Hepatocyte (in vitro differentiated cells): ENCODE measurements at places on chromosomes 3 and 15. TPM values are rescaled to one million over a fixed set of nuclear protein-coding genes. Genes with fewer than 3 reads are reported as not detected.

GRCh38 chr3:13770170-13771169 lies 109.4 kb downstream of the WNT7A start:
- H3K27me3 ChIP-seq: no peaks in the 10 kb centered on the region
- peak; percentile 64 for DNase-seq
- no peaks in the 10 kb centered on the region for H3K36me3 ChIP-seq
- no peak overlapping the region for H3K4me3 ChIP-seq

DNA sequence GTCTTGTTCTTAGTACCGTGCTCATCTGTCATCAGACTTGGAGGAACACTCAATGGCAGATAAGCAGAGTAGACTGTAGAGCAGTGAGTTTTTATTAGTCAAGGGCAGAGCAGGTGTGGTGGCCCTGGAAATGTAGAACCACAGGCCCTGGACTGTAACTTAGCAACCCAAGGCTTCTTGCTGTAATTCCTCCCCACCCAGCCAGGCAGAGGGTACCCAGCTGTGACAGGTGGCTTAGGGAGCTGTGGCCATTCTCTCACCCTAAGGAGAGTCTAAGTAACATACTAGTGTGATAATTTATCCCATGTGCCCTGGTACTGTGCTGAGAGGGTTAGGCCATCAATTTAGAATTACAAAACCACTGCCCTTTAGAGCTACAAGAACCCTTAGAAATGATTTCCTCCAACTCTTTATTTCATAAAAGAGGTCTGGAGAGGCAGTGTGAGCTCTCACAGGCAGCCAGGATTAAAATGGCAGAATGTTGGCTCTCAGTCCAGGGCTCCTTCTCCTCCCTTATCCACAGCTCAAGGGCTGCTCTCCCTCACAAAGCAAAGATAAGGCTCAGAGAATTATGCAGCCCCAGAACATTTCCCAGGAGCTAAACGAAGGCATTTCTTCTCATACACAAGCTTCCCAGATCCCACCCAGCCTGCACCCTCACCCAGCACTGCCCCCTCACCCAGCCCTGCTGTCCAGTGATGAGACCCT lies 3.0 kb downstream of the POMGNT2 start:
- peaks cover 10% of the 10 kb centered on the region for H3K4me1 ChIP-seq
- H3K27me3 ChIP-seq: no peaks in the 10 kb centered on the region
- peak; percentile 45 for DNase-seq
- H3K27ac ChIP-seq: no peak overlapping the region
- no peak overlapping the region for H3K4me3 ChIP-seq

- no peak overlapping the region for H3K27ac ChIP-seq
- no peaks in the 10 kb centered on the region for H3K4me1 ChIP-seq
- H3K36me3 ChIP-seq: no peaks in the 10 kb centered on the region
- H3K27me3 ChIP-seq: no peaks in the 10 kb centered on the region
- H3K4me3 ChIP-seq: no peak overlapping the region
Measured at GRCh38 chr3:161153480-161153879, 48.3 kb upstream of the B3GALNT1 start.

- H3K36me3 ChIP-seq: no peaks in the 10 kb centered on the region
- no peaks in the 10 kb centered on the region for H3K4me1 ChIP-seq
- no peak overlapping the region for H3K27ac ChIP-seq
Measured at GRCh38 chr3:100761211-100761942, 52.1 kb downstream of the TFG start.

GRCh38 chr3:78985981-78986380 lies 781.8 kb downstream of the ROBO1 start:
- no peak overlapping the region for H3K27ac ChIP-seq
- H3K27me3 ChIP-seq: no peaks in the 10 kb centered on the region
- no peaks in the 10 kb centered on the region for H3K4me1 ChIP-seq
- no peak for DNase-seq

DNA sequence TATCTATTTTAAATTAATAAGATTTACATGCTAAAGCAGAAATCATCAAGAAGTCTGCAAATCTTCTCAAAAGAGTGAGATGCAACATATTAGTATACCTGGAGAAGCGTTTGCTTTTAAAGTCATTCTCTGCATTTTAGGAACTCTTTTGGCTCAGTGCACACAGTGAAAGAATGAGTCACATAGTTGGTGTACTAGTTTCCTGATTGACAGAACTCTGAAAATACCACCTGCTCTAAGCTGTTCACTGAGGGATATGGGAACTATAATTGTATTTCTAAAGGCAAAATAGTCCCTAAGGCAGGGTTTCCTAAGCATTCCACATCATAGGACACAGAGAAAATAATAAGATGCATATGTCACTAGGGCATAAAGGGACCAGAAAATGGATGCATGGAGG lies 838.5 kb downstream of the DIPK2A start:
- no peaks in the 10 kb centered on the region for H3K36me3 ChIP-seq
- H3K4me1 ChIP-seq: no peaks in the 10 kb centered on the region
- no peak overlapping the region for H3K4me3 ChIP-seq
- H3K27me3 ChIP-seq: no peaks in the 10 kb centered on the region

DNA sequence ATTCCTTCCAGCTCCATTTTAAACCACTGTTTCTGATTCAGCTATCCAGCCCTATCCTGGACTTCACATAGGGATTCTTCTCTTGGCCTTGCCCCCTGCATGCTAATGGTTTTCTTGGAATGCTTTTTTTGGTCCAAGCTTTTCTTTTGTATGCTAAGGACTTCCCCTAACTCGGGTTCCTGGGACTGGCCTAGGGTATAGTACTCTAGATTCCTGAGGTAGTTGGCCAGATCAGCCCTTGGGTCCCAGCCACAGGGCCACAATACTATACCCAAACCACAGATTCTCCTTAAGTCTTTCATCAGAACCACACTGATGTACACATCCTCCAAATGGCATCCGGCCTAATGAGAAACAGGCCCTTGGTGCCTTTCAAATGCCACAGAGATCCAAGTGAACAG lies 2.8 kb downstream of the FYCO1 start:
- H3K27ac ChIP-seq: no peak overlapping the region
- no peak for DNase-seq
- no peaks in the 10 kb centered on the region for H3K27me3 ChIP-seq
- H3K36me3 ChIP-seq: no peaks in the 10 kb centered on the region
- peaks cover 31% of the 10 kb centered on the region for H3K4me1 ChIP-seq

- no peak for DNase-seq
- peaks cover 6% of the 10 kb centered on the region for H3K4me1 ChIP-seq
- H3K4me3 ChIP-seq: no peak overlapping the region
- H3K36me3 ChIP-seq: no peaks in the 10 kb centered on the region
- H3K27ac ChIP-seq: no peak overlapping the region
- no peaks in the 10 kb centered on the region for H3K27me3 ChIP-seq
Measured at GRCh38 chr3:149227591-149228268, 6.1 kb upstream of the CP start.

DNA sequence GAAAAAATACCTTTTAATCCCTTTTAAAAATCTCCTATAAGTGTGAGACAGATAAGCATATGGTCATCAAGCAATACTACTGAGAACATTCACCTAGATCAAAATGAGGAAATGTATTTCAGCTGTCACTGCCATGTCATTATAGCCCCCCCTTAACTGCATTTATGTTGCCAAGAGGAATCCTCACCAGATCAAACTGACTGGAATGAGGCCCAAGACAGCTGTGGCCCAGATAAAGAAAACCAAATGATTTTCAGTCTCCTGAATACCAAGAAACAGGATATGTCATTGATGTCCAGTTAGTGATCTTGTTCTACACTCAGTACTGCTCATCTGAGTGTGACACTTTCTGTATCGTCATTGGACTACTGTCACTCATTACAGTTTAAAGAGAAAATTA lies 35.1 kb upstream of the CPB1 start:
- H3K27ac ChIP-seq: no peak overlapping the region
- no peaks in the 10 kb centered on the region for H3K36me3 ChIP-seq
- DNase-seq: no peak
- H3K4me1 ChIP-seq: no peaks in the 10 kb centered on the region

KIF23 gene
- 12.0 and 13.9 TPM in 2 replicates for total RNA-seq

CPNE9 gene
- total RNA-seq: not detected in 2 replicates

PARL gene
- total RNA-seq: 32.3 and 35.2 TPM in 2 replicates

MST1 gene
- 90.3 and 116 TPM in 2 replicates for total RNA-seq

CD86 gene
- 0.56 TPM in 1 of 2 replicates, not detected in the other for total RNA-seq
